ENCODE measurements at places on chromosomes 4 and X.

- no peak for DNase-seq
Observed at GRCh38 chr4:38030023-38030422, 69.8 kb downstream of the PTTG2 start.

GRCh38 chrX:630612-631496 lies at the start of gene SHOX:
SHOX (plus strand) TSS chrX:630791; CDS start chrX:630898, 107 bp downstream.
- no peak for DNase-seq

GRCh38 chr4:3436798-3437581 lies 4.8 kb upstream of the HGFAC start:
- DNase-seq, result peak; percentile 4

DNA sequence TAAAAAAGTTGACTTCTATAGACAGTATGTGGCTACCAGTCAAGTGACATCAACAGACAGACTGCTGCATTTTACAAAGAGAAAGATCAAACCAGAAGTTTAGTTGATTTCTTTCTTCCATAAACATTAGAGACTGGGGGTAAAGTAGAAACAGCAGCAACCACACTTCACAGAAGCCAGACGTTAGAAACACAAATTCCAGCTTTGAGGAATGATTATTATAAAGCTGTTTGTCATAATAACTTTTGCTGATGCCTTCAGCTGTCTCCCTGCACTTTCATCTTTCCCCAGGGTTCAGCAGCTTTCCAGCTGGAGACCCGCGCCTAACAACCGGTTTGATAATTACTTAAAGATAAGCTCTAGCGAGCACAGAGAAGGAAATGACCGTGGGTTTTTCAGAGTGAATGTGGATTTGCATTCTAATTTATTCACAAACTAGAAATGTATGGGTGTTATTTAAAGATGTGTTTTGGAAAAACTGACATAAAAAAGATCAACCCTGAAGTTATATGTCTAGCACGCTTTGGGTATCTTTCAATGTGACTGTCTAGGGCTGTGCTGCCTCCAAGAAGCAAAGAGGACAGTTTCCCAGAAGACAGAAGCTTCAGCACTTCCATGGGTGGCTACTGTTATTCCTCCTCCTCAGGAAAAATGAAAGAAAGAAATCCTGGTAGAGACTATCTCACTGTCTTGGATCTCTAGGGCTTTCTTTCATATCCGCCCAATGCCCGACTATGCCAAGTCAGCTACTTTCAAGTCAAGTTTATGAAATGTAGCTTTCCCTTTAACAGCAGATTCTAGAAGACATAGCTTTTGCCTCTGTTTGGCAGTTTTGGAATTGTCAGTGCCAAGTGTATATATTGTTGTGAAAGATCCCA lies 15.0 kb upstream of the ENAM start:
- no peak for DNase-seq

- DNase-seq, result no peak
Observed at GRCh38 chrX:131058136-131058868, at the start of gene ARHGAP36. ARHGAP36 (plus strand) TSS chrX:131058346; CDS start chrX:131081666, 23,320 bp downstream.

DNA sequence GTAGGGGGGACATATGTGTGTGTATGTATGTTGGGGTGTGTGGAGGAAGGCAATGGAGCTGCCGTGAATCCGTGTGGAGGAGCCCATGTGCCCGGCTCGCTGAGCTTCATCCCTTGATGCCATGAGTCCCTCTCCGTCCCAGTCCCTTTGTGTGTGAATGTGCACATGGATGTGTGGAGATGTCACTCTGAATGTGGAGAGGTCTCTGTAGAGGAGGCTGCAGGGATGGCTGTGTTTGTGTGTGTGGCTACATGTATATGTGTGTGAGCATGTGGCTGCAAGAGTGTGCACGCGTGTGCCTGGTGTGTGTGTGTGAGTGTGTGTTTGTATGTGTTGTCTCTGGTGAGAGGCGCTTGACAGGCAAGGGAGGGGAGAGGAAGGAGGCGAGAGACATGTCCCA lies 1.3 kb downstream of the DLG3 start:
- no peak for DNase-seq

- no peak for DNase-seq
Observed at GRCh38 chr4:88610771-88611170, 18.5 kb downstream of the HERC3 start.

DNA sequence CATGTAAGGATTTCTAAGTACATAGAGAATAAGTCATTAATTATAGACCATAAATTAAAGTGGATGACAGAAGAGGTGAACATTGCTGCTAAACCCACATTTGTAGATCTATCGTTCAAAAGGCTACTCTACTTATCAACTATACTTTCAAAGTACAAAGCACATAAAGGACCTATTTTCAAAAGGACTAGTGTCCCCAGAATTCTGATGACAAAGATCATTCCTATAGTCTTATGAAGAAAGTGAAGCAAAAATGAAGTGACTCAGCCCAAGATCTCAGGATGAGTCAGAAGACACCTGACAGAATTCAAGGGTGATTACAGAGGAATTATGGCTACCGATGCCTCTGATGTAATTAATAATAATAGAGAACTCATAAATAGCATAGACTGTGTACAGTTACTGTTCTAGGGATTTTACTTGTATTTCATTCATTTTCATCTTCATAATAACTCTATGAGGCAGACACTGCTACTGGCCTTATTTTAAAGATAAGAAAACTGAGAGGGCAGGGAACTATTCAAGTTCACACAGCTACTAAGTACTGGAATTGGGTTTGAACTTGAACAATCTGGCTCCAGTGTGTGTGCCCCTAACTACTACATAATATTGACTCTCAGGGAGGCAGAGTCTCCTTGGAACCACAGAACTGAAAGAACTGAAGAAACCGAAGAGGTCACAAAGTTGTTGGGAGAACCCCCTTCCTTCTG lies 17.1 kb downstream of the USP46 start:
- DNase-seq, result peak; percentile 67

DNA sequence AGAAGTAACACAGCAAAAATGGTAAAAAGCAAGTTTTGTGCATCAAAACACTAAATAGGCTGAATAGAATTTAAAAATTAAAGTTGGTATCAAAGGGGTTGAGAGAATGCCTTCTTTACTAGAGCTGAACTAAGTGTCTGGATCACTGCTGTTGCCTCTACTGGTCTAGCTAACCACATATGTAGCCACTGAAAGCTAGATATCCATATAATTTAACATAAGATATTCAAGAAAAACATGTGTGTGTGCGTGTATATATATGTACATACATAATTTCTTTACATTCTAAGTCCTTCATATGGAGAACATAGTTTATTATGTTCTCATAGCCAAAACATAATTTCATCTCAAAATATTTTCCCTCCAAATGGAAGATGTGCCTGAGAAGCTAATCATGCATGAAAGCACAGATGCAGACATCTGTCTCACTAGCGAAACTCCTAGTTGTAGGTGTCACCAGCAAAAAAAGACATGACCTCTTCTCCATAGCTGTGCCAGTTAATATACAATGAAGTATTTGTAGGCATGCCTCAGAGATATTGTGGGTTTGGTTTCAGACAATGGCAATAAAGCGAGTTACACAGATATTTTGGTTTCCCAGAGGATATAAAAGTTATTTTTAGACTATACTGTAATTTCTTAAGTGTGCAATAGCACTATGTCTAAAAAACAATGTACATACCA lies 47.3 kb downstream of the PDE5A start:
- no peak for DNase-seq

DNA sequence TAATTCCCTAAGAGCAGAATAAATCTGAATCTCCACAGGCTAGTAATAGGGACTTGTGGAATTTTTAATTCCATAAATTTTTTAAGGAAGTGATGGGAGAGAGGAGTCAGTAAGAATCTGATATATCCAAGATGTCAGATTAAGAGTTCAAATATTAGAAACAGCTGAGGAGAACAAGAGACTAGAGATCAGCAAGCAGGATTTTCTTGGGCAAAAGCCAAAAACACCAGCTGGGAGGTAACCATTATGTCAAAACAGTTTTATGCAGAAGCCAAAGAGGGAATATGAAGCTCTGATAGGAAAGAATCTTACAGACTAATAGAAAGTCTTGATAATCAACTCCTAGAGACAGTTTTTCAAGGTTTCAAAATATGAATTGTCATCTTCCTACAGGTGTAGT lies 72.2 kb upstream of the RBPJ start:
- no peak for DNase-seq

DNA sequence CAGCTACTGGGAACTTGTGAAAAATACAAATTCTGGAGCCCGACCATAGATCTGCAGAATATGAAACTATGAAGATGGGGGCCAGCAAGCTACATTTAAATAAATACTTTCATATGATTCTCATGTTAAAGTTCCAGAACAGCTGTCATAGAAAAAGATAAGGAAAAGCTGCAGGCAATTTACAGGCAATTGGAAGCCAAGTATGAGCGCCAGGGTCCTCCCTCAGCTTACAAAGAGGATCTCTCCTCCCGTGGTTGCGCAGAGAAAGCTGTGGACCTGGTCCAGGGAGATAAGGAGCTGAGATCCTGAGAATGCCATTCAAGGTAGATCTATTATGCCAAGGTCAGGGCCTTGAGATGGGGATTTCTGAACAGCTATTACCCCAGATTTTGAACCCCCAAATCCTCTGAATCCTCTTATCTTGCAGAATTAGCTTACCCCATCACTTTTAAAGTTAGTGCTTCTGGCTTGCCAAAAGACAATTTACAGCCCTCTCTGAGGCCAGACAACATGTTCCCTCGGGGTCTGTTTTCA lies 25.6 kb upstream of the FRAS1 start:
- no peak for DNase-seq

- no peak for DNase-seq
Observed at GRCh38 chrX:131441033-131441432, 102.8 kb upstream of the OR13H1 start.

- DNase-seq, result no peak
Observed at GRCh38 chr4:12538162-12538561, 946.0 kb downstream of the RAB28 start.

DNA sequence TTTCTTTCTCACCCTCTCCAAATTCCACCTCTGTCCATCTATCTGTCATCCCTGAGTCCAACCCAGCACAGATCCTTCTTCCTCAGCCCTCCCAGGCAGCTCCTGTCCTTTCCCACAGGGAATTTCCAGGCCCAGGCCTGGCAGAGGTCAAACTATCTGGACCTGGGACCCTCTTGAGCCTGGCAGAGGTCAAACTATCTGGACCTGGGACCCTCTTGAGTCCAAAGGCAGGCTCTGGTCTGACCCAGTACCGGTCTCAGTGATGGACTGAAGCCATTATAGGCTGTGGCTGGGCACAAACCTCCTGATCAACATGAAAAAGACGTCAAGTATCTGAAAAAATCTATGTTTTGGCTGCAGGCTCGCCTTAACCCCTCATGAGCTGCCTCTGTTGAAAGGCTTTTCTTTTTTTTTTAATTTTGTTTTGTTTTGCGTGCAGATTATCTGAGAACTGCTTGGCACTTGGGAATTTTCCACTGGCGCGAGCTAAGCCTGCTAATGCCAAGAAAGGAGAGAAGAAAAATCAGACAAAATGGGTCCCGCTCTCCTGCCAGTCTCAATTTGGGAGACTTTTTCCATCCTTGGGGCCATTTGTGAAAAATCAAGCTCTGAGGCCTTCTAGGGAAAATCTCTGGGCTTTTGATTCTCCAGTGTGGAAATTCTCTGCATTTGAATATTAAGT lies 31.2 kb downstream of the MSX1 start:
- no peak for DNase-seq

- no peak for DNase-seq
Observed at GRCh38 chrX:107711521-107712181, 63.9 kb downstream of the TSC22D3 start.

- no peak for DNase-seq
Observed at GRCh38 chr4:47238667-47239066, 207.3 kb downstream of the GABRB1 start.

DNA sequence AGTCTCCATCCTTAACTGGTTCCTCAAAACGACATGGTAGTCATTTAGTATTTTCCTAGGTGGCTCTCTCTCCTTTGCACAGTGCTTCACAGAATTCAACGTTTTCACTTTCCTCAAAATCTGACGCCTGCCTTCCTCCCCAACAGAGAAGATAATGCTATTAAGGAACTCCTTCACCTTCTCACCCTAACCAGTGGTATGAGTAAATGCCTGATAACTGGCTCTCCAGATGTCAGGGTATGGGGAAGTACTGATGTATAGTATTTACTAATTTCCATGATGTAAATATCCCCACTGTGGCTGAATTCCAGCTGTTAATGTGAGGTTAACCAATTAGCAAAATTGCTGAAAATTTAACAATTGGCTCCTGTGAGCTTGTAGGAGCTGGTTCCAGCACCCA lies 28.8 kb upstream of the NSUN7 start:
- DNase-seq, result no peak

DNA sequence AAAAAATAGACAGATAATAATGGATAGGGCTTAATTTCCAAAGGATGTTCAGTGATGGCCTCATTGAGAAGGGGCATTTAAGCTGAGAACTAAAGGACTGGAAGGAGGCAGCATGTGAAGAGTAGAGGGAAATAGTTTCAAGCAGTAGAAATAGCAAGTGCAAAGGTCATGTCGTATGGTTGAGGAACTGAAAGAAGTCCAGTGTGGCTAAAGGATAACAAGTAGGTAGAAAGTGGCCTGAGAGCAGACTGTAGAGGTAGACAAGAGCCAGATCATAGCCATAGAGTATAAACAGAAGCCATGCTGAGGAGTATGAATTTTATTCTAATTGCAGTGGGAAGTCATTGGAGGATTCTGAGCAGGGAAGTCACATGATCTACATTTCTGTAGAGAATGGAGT lies 72.3 kb downstream of the GRIA3 start:
- DNase-seq, result peak; percentile 24

DNA sequence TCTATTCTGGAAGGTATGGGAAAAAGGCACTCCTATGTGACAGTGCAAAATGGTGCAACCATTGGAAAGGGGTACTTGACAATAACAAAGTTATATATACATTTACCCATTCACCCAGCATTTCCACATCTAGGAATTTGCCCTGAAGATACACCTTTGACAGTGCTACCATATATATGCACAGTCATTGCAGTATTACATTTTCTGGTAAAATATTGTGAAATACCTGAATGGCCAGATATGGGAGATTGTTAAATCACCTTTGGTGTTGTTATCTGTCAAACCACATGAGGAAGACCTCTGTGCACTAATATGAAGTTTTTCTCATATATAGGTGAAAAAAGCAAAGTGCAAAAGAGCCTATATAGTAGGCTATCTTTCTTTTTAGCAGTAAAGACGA lies 53.5 kb downstream of the SMAD1 start:
- DNase-seq, result no peak

- DNase-seq, result no peak
Observed at GRCh38 chr4:38163216-38164006, 203.2 kb downstream of the PTTG2 start.

- DNase-seq, result no peak
Observed at GRCh38 chr4:102344520-102344953, 745 bp downstream of the SLC39A8 start.

- no peak for DNase-seq
Observed at GRCh38 chr4:77152421-77152820, 4.6 kb upstream of the CCNG2 start.

GRCh38 chrX:125439194-125439849 lies 119.7 kb downstream of the TEX13C start:
- DNase-seq, result no peak

GRCh38 chr4:79210636-79211049 lies 115.2 kb downstream of the NAA11 start:
- no peak for DNase-seq

- no peak for DNase-seq
Observed at GRCh38 chr4:89894649-89895550, at the start of gene MMRN1. MMRN1 (plus strand) TSS chr4:89894854; CDS start chr4:89894972, 118 bp downstream.

GRCh38 chrX:8025705-8026104 lies 98.5 kb upstream of the PNPLA4 start:
- no peak for DNase-seq
